Stimulated activated CD8-positive, alpha-beta memory T cell treated with anti-CD3 and anti-CD28 coated beads, Interleukin-7, amount 100 ng/mL, for 1 hour (primary cell): ENCODE measurements at places on chromosomes 1 and 21.

GRCh38 chr1:165424454-165425216 is 20.3 kb downstream of the RXRG start:
- no peak for DNase-seq

- DNase-seq = no peak
Observed at GRCh38 chr1:151009206-151009587, 948 bp downstream of the PRUNE1 start.

DNA sequence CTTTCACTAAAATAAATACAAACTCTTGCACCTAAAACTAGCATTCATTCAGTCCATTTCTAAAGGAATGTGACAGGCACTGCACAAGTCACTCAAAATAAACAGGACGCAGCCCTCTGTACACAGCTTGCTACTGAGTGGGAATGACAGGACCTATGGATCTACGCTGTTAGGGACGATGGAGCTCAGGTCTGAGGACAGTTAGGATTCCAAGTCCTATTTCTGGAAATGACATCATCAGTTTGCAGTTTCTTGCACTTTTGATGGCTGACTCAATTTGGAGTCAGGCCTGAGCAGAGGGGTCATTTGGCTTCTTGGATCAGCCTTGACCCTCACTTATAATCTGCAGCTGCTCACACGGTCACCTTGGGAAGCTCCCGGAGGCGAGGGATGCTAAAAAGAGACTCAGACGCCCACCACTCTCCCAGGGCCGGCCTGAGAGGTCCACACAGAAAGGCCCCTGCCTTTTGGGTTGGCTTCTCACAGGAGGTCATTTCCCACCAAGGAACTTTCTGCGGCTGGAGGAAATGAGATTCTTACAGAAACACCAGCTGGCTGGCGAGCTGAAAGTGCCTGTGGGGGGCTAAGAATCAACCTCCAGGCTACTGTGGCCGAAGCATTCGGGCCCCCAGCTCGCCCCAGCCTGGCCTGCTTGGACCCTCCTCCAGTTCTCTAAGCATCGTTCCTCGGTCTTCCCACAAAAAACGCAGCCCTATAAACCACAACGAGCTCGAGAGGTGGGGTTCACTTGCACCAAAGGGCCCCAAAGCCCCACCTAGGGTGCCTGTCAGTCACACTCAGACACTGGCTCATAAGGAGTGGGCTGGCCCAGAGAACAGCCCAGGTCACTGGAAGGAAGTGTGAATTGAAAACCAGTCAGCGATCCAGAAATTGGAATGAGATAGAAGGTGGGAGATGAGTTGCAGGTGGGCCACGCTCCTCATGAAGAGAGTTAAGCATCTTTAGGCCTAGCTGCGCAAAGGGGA is 8.9 kb upstream of the PDE9A start:
- no peak for DNase-seq

DNA sequence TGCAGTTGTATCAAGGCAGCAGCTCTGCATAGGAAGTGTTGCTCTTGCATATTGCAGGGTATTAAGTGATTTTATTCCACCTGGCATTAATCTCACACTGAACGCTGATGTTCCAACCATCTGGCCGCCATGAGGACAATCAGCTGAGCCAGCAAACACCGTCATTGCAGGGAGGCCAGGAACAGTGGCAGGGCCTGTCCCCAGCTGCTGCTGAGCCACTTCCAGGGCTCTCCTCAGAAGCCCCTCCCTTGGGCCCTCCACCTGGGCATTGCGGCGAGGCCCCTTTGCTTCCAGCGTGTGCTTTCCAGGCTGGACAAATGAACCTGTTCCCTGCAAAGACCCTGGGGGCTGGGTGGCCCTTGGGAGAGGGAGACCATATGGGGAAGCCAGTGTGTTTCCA is 171.6 kb upstream of the C1orf174 start:
- no peak for DNase-seq

GRCh38 chr1:55043011-55043410 is 3.7 kb downstream of the PCSK9 start:
- no peak for DNase-seq

- DNase-seq = no peak
Observed at GRCh38 chr21:33897739-33898138, 17.9 kb downstream of the ATP5PO start.

- DNase-seq = no peak
Observed at GRCh38 chr1:151940541-151940940, 31.2 kb upstream of the THEM4 start.

DNA sequence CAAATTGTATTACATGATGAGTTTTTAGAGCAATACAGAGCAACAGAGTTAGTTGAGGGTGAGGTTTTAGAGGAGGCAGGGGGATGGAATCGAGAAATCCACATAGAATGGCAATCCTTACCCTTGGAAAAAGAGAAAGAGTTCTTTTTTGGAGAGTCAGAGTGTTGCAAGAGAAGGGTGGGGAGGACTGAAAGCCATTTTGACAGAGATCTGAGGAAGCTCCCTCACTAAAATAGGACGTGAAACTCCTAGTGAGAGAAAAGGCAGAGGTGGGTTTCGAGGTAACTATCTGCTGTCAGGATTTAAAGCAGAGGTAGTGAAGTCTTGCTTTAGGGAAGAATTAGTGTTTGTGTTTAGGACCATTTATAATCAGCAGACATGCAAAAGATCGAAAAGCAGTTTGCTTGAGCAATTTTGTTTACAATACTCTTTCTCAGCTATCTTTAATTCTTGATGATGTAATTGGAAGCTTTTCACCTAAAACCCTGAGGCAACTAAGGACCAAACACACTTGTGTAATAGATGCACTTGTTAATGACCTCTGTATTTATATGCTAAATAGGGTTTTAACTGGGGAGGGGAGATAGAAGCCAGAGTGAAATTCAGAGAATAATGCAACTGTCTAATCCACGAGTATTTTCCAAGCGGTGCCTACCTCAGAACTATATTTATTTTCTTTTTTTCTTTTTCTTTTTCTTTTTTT is 20.0 kb downstream of the ADAMTS5 start:
- DNase-seq = no peak

GRCh38 chr1:82795508-82796149 is 994.9 kb downstream of the ADGRL2 start:
- no peak for DNase-seq

- DNase-seq = no peak
Observed at GRCh38 chr1:9269721-9270120, 23.0 kb upstream of the SPSB1 start.

- no peak for DNase-seq
Observed at GRCh38 chr1:206021626-206022365, 1.9 kb downstream of the CTSE start.

- no peak for DNase-seq
Observed at GRCh38 chr1:150118716-150119115, 31.0 kb upstream of the PLEKHO1 start.

- DNase-seq = no peak
Observed at GRCh38 chr1:13512472-13512871, 1.3 kb downstream of the LRRC38 start.

DNA sequence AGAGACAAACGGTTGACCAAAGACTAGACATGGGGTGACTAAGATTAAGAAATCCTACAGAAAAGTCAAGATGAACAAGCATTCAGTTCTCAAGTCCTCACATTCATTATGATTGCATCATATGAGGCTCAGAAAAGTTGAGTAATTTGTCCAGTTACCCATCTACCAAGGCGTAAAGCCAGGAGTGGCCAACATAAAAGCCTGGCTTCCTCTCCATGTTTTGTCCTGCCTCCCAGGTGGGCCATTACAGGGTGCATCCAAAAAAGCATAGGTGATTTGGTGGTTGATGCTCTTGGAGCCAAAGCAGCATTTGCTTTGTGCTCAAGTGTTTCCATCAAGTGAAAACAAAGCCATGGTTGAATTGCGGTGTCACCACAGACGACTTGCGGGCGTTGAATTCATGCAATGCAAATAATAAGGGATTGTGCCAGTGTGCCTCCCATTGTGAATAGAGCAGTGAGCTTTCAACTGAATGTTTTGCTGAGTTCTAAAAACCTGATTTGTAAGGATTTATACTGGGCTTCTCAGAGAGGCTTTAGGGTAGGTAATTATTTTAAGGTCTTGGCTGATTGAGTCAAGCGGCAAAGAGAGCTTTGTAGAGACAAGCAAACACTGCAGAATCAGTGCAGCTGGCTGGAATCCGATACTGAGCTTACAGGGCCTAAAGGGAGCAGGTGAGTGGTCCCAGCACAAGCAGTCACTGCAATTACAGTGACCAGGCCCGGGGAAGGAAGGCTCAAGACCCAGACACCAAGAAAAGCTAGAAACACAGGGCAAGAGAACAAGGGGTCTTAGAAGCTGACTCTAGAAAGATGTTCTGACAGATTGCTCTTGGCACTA is 54.1 kb downstream of the KCNJ15 start:
- DNase-seq = no peak

DNA sequence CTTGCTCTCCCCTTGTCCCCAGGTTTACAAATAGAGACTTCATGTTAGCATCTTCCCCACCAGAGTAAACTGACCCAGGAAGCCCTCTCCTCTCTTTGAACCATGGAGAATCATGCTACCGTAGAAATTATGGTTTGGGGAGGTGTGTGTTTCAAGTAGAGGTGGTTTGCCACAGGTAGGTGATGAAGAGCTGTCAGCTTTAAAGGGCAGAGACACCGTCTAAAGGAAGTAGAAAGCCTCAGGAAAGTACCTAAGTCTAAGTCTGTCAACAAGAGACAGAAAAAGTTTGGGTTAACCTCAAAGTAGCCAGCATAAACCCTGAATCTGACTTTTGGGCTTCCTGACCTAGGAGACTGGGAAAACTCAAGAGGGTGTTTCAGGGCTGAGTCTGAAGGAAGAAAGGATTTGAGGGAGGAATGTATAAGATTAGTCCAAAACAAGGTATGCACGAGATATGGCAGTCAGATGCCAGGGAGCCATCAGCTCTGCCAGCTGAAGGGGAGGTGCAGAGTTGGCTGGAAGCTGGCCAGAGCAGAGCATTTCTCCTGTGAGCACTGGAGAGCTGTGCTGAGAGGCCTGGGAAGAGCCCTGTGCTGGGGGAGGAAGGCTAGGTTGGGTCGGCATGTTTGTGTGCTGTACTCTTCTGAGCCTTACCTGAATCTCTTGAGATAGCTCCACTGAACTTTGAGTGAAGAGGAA is 14.3 kb downstream of the ADAMTSL4 start:
- no peak for DNase-seq

DNA sequence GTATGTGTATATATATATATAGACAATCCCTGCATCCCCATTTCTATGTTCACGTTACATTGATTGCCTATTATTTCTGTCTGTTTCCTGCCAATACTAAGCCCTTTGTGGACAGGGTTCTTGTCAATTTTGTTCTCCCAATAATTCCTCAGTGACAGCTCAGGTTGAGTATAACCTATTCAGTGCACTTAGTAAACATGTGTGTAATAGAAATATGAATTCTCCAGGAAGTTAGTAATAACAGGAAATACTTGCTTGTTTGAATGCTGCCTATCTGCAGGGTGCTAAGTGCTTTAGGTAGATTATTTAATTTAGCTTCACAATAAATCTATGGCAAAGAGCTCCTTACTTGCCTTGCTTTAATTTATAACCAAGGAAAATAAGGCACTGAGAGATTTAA is 52.8 kb upstream of the PTGFR start:
- no peak for DNase-seq

GRCh38 chr1:44060830-44061267 is 29.6 kb upstream of the SLC6A9 start:
- DNase-seq = no peak

GRCh38 chr1:181387702-181388101 is 95.6 kb upstream of the CACNA1E start:
- no peak for DNase-seq

DNA sequence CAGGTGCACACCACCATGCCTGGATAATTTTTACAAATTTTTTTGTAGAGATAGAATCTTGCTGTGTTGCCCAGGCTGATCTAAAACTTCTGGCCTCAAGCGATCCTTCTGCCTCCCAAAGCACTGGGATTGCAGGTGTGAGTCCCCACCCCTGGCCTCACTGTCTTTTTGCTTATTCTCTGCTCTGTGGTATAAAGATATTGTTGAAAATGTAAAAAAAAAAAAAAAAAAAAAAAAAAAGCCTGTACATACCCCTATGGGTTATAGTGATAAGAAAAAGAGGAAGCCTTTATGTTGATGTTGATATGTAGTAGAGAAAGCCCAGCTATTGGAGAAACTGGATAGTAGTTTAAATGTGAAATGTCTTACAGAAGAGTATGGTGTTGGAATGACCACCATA is 125.8 kb downstream of the XPR1 start:
- DNase-seq = no peak

- no peak for DNase-seq
Observed at GRCh38 chr1:58814251-58815068, 30.6 kb upstream of the JUN start.

DNA sequence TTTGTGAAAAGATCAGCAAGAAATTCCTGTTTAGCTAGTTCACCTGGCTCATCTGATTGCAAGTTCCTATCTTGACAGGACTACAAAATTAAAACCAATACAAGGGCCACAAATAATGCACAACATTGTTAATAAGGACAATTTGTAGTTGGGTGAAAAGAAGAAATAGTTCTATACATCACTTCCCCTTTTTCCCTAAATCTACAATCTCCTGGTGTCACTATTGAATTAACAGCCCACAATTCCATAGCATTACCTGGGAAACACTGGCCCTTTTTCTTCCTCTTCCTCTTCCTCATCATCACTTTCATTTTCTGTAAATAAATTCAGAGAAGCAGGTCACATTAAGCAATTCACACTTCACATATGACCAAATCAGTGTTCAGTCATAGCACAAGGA is 366.9 kb downstream of the FAM72C start:
- DNase-seq = no peak

DNA sequence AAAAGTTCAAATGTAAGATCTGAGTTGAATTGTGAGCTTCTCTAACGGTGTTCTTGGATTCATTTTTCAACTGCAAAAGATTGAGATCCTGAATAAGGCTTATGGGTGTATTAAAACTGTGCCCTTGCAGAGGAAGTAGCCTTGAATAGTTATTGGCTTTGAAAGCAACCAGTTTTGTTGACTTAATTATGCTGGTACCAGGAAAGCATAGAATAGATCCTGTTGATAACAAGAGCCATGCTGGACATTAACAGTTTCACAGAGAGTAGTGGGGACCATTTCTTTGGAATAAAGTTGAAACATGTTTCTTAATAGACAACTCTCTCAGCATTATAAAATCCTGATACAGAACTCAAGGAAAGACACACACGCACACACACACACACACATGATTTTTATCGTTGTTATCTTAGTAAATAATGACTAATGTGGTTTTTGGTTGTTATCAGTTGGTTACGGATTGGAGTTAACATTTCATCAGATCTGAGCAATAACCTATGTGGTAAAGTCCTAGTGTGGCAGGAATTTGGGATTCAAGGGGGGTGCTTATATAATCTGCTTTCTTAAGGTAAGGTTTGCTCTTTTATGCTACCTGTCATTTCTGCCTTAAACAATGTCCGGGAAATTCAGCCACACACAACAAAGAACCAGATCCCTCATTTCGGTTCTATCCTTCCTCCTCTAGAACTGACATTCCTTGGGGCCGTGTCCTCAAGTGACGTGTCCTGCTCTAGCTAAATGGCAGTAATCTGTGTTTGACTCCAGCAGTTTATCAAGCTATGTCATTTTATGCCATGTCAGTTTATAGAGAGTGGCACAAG is 330.9 kb downstream of the CHRM3 start:
- no peak for DNase-seq
